Mammary epithelial cell (primary cell): ENCODE measurements at places on chromosomes 6 and 20.

GRCh38 chr20:36823121-36823520 lies 49.6 kb upstream of the DSN1 start:
- no peak for DNase-seq

DNA sequence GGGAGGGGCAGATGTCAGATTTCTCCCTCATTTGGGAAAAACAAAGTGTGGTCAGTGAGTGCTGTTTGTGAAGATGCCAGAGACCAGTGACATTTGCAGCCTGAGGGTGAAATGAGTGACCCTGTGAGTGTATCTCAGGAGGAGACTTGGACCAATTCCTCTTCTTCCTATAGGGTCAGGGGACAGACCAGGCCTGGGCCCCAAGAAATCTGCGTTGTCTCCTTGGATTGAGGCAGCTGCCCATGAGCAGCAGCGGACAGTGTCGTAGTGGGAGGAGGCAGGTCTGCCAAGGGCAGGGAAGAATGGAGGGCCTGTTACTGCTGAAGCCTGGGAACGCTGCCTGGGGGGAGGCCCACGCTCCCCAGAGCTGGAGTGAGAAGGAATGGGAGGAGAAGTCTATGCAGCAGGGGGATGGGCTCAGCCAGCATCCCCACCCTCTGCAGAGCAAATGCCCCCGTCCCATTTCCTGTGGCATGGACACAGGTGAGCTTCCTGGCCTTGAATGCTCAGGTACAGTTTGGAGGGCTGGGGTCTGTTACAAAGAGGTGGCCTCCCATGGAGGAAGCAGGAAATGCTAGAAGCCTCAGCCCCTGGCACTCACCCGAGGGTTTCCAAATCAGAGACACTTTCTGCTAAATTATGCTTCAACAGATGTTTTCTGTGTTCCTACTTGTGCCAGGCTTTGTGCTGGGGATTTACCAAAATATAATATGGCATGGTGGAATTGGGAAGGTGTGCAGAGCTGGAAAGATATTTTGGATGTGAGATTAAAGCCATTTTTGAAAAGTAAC lies 29.8 kb downstream of the DAAM2 start:
- DNase-seq, result no peak

- peak; percentile 92 for DNase-seq
Measured at GRCh38 chr6:133568970-133569889, 319.7 kb upstream of the TCF21 start.

DNA sequence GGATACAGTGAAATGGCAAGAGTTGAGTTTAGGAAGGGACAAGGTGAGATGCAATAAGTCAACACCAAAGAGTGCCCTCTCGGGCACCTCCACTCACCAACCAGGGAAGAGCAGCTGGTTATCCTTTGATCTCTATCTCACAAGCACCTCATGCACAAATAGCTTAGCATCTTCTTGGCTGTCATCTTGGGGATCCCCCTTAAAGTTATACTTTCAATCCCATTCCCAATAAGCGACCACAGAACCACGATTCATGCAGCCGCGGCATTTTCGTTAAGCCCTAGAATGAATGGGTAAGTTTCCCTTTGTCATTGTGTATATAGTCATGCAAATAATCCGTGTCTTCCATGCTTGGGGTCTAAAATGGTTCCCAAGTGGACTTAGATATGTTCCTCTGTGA lies 73.5 kb downstream of the ADTRP start:
- DNase-seq, result no peak

- DNase-seq, result peak; percentile 52
Measured at GRCh38 chr6:109660526-109661320, 30.3 kb downstream of the AK9 start.

DNA sequence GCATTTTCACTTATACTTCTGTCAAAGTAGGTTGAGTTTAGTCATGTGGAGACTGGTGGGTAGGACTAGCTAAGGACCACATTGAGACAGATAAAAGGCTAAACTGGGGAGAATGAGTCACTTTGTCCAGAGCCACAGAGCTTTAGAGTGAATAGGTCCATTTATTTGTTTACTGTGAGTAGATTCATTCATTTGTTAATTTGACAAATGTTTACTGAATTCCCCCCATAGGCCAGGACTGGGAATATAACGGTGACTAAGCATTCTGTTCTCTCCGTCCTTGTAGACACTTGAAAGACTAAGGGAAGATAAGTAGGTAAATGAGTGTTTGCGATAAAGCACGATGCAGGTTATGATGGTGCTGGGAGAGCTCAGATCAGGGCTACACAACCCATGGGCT lies 699.7 kb upstream of the ID4 start:
- no peak for DNase-seq

DNA sequence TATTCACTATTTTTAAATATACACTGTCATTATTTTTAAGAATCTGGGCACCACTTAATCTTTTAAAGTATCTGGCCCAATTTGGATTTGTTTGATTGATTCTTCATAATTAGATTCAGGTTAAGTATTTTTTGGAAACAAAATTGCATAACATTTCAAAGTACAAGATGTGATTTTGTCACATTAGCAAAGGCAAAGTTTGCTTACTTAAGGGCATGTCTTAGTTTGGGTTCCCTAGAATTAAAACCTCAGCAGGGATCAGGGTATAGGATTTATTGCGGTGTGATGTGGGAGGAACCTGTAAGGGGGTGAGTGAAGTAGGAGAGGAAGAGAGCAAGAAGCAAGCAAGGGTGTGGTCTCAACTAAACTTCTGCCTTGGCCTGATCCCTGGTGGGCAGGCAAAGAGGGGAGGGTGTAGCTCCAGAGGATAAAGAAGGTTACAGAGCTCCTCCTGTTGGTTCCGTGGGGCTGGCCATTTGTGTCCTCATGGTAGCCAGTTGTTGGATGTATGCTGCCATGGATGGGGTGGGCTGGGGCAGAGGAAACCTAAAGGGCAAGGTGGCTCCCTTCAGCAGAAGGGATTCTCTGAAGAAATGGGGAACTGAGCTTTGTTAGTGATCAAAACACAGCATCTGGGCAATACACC lies 668.7 kb upstream of the SLC35B3 start:
- DNase-seq, result no peak

DNA sequence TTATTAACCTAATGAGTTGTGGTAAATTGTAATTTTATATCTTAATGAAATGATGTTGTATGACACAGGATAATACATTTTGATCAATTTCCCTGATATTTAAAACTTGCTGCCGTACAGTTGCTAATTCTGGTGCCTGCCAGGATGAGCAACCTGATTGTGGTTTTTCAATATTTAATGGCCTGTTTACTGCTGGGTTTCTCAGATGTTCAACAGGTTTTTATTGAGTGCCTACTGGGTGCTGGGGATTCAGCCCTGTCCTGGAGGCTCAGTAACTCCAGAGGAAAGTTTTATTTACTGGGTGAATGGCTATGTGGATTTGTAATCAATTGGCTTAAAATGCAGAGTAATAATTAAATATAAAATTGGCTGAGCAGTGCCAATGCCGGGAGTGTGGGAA lies 8.0 kb downstream of the TOX2 start:
- DNase-seq, result no peak

GRCh38 chr20:21237956-21238799 lies 65.0 kb upstream of the XRN2 start:
- DNase-seq, result peak; percentile 9

- DNase-seq, result no peak
Measured at GRCh38 chr6:14664621-14665315, 547.2 kb downstream of the CD83 start.
